CD8-positive, alpha-beta T cell (primary cell): ENCODE measurements at places on chromosomes 2 and 18.

GRCh38 chr2:7573166-7573825 lies 656.1 kb downstream of the RNF144A start:
- no peak for DNase-seq

- no peak for DNase-seq
Observed at GRCh38 chr2:241836292-241836691, 22.4 kb downstream of the PDCD1 start.

- no peak for DNase-seq
Observed at GRCh38 chr2:237429753-237430152, 15.8 kb upstream of the COL6A3 start.

GRCh38 chr2:86441882-86442641 lies 891 bp downstream of the KDM3A start:
- DNase-seq = peak; percentile 56

- no peak for DNase-seq
Observed at GRCh38 chr2:85578243-85579180, 1.1 kb downstream of the VAMP8 start.

GRCh38 chr18:48028081-48028480 lies 97.6 kb upstream of the SMAD2 start:
- no peak for DNase-seq

DNA sequence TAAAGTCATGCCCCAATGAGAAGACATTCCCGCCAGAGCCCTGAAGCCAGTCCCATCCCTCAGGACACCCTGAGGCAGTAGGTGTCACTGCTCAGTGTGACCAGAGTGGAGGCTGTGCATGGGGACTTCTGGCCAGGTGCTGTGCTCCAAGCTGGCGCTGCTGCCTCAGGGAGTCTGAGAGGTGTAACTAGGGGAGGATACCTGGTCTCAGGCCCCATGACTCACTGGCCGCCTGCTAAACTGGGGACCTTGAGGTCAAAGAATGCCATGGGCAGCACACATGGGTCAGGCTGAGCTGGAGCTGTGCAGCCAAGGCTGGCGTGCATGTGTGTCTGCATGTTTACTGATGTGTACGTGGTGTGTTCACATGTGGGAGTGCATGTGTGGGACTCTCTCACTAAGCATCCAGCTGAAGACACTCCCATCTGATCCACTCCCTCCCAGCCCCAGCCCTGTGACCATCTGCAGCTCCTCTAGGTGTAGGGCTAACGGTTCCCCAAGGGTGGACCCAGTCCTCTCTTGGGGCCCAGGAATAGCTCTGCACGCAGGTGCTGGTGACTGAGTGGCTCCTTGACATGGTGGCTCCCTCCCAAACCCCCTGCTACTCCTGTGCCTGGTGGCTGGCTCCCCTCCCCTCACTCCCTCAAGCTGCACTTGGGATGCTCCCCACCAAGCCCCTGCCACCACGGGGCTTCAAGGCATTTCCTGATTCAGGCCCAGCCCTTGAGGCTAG lies 16.5 kb downstream of the HS6ST1 start:
- DNase-seq = no peak

GRCh38 chr18:37161491-37161890 lies 332.6 kb downstream of the KIAA1328 start:
- no peak for DNase-seq

- no peak for DNase-seq
Observed at GRCh38 chr2:82636402-82637020, 1822.6 kb downstream of the SUCLG1 start.

GRCh38 chr2:105773568-105773967 lies 28.9 kb downstream of the NCK2 start:
- no peak for DNase-seq

- DNase-seq = no peak
Observed at GRCh38 chr2:162084536-162084935, 10.5 kb upstream of the DPP4 start.

DNA sequence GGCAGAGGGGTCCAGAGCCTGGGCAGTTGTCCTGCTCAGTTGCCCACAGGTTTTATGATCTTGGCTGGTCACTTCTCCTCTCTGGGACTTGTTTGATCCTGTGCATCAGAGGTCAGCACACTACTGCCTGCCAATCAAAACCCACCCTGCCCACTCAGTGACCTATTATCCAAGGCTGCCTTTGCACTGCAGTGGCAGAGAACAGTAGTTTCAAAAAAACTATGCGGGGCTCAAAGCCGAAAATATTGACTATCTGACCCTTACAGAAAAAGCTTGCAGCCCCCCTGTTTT lies 218.2 kb downstream of the CYP26B1 start:
- DNase-seq = no peak

GRCh38 chr2:43321446-43321845 lies 95.0 kb upstream of the ZFP36L2 start:
- no peak for DNase-seq

DNA sequence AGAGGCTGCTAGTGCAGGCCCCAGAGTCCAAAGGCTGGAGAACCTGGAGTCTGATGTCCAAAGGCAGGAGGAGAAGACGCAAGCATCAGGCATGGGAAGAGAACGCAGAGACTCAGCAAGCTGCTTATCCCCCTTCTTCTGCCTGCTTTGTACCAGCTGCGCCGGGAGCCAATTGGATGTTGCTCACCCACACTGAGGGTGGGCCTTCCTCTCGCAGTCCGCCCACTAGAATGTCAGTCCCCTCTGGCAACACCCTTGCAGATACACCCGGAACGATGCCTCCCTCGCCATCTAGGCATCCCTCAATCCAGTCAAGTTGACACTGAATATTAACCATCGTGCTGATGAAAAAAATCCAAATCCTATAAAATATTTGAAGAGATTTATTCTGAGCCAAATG lies 141.6 kb downstream of the TWIST2 start:
- no peak for DNase-seq

GRCh38 chr18:11761553-11761952 lies 72.5 kb downstream of the GNAL start:
- DNase-seq = no peak

GRCh38 chr2:239553376-239554000 lies 152.7 kb upstream of the HDAC4 start:
- DNase-seq = no peak

- no peak for DNase-seq
Observed at GRCh38 chr2:140526575-140526974, 1604.2 kb downstream of the LRP1B start.

GRCh38 chr18:8036551-8036950 lies 469.4 kb downstream of the PTPRM start:
- DNase-seq = no peak

- no peak for DNase-seq
Observed at GRCh38 chr2:240647503-240648154, 22.3 kb downstream of the GPR35 start.

GRCh38 chr18:69128566-69128965 lies 272.1 kb upstream of the DOK6 start:
- DNase-seq = no peak

DNA sequence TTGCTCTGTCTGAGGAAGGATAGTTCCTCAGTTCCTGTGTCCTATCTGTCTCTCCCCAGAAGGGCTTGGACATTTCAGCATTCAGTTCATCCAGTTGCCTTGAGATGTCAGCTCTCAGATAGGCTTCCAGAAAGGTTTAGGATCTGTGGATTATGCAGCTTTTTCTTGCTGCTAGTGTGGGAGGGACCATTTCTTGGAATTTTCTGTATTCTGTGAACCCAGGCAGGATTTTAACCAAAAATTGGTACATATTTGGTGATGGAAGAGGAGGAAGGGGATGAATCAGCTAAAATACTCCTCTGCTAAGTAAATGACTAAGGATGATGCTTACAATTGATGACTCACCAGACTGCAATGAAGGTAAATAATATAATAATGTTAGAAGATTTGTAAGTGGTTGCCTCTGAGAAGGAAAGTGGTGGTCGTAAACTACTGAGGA lies 58.6 kb upstream of the DOCK10 start:
- DNase-seq = no peak

- no peak for DNase-seq
Observed at GRCh38 chr18:13447621-13448334, 229.2 kb downstream of the LDLRAD4 start.

DNA sequence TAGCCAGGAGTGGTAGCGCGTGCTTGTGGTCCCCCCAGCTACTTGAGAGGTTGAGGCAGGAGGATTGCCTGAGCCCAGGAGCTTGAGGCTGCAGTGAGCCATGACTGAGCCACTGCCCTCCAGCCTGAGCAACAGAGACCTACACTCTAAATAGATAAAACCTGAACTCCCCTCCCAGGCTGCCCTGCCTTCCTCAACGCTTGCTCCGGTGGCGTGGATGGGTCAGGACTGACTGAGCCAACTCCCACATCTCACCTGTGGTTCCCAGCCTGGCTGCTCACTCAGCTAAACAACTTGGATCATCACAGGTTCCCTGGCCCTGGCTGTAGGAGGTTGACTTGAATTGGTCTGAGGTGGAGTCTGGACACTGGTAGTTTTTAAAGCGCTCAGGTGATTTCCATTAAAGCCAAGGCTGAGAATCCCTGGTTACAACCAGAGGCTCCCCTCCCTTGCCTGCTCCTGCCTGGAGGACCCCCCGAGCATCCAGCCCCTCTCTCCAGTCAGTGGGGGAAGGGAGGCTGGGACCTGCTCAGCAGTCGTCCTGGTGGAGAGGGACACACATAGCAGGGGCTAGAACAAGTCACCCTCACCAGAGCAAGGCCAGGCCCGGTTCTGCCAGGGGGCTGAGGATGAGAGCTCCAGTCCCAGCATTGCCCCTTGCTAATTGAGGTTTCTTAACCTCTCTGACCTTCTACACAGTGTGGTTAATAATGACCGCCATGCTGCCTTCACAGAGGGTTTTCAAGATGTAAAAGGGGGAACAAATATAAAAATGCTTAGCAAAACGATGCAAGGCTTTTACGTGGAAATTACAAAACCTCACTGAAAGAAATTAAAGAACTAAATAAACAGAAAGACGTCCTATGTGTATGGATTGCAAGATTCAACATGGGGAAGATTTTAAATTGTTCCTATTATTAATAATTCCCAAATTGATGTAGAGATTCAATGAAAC lies 46.9 kb upstream of the TAF1B start:
- no peak for DNase-seq

- DNase-seq = no peak
Observed at GRCh38 chr2:99275882-99276281, 20.4 kb upstream of the LYG2 start.

DNA sequence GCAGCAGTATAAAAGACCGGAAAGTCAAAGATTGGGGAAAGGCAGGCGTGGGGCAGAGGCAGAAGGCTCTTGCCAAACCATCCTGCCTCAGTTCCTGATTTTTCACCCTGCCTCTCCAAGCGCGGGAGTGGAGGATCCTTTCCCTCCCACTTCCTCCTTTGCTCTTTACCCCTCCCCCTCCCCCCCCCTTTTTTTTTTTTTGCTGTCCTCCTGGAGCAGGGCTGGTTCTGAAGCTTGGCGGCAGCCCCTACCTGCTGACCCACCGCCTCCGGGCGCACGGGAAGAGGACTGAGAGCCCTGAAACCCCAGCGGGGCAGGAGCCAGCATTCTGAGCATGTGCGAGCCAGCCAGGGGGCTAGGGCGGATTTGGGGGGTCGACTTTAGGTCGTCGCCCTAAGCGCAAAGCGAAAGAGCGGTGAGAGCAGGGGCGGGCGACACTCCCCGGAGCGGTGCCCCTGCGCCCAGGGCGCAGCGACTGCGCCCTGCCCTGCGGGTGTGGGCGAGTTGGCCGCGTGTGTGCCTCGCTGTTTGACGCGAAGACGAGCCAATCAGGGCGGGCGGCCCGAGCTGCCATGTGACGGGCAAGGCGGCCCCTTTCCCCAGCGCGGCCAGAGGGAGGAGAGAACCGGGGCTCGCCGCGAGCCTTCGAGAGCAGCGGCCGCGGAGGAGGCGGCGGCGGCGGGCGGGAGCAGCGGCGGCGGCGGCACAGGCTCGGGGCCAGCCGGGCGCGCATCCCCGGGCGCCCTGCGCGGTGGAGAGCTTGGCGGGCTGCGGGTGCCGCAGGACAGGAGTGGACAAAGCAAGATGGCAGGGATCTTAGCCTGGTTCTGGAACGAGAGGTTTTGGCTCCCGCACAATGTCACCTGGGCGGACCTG lies at the start of gene CERS6:
TSS of gene CERS6 (plus strand) at position 628 of the 876 bp plus-strand sequence. CDS start at position 805, 177 bp downstream.
- peak; percentile 72 for DNase-seq

DNA sequence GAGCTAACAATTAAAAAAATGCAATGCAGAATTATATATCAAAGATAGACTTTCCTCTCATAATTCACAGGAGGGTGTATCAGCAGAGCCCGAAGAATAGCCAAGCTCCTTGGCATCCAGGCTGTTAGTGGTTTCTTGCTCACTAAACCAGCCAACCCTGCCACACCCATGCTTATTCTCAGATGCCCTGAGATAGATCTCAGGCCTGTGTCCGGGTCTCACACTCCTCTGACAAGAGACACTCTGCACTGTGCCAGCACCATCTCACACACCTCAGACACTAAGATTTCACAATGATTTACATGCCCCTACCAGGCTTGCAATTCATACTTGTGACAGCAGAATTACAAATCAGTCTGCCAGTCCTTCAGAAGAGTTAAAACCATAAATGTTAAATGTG lies 64.5 kb downstream of the OSBPL1A start:
- DNase-seq = no peak

- no peak for DNase-seq
Observed at GRCh38 chr2:11680182-11680900, 10.3 kb upstream of the NTSR2 start.

DNA sequence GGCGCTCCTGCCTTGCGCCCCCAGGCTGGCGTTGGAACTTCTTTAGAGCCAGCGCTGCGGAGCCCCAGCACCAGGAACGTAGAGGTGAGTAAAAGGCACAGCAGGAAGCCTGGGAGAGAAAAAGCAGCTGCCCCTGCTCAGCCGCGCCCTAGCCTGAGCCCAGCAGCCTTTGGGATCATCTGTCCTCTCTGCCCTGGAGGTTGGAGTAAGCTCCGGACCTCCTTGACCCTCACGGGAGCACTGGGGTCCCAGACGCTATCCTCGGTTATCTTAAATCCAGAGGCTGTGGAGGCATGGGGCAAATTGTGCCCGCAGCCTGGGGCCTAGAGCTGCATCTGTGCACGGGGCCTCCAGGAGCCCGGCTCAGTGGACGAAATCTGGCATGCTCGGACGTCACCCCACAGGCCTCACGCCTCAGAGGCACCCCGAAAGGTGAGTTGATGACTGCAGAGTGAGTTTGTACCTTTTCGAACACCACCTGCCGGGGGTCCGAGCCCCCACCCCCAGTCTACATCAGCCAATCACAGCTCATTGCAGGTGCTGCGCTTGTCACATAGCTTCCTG lies 1.6 kb upstream of the SLC66A2 start:
- DNase-seq = no peak

DNA sequence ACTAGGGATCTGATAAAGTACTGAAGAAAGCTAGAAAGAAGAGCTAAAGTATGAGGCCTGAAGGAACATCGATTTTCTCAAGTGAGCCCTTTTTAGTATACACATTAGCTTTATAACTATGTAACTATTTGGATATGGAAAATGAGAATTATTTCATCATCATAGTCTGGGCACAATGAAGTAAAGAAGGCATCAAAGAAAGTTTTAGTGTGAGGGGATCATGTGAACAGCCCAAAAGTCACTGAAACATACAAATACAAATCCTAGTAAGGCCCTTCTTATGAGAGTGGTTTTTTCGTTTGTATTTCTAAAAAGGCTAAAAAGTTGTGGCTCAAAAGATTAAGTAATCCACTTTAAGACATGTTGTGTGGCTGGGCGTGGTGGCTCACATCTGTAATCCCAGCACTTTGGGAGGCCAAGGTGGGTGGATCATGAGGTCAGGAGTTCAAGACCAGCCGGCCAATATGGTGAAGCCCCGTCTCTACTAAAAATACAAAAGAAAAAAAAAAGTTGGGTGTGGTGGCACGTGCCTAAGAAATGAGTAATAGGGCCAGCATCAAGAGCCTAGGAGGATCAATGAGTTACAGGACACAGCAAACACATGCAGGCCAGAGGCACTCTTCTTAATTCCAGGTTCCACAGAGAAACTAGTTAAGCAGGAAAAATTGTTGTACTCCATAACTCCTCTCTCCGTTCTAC lies 61.9 kb downstream of the PUM2 start:
- DNase-seq = no peak
